Spleen (tissue), 13 donors: ENCODE measurements at places on chromosomes 1 and 21.

- no peak for DNase-seq
These were observed 179.2 kb upstream of the LMO4 start for GRCh38 chr1:87149241-87150041.

DNA sequence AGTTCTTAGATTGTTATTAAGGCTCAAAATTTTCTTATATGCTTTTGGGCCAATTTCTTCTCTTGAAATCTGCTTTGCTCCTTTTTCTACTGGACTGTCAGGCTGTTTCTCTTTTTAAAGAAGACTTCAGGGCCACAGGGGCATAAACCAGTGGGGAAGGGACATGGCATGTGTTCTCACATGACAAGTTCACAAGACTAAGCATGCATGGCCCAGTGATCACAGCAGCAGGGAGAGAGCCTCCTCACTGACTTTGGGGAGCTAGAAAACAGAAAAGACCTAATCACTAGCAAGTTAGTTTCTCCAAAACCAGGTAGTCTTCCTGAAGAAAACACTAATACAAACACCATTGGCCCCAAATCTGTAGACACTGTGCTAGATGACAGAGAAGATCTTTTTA, 64.8 kb downstream of the RAB3GAP2 start:
- no peak for DNase-seq

DNA sequence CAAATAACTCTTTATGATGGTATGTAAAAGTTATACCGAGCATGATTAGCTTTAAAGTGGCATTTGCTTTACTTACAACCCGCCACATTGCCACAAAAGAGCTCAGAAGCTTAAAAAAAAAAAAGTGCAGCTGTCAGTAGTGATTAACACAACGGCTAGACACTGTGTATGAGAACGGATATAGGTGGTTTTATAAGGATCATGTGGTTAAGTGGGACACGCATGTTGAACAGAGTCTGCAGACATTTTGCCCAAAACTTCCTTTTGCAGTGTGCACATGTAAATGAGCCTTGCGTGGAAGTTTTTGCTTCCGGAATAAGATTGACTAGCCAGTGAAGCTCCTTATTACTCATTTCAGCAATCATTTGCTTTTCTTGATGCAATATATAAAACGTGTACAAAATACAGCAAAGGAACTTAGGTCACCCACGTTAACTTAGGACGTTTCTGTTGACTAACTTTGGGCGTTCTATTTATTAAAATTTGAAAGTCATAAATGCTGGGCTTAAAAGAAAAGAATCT, 58.7 kb upstream of the RGS1 start:
- no peak for DNase-seq

DNA sequence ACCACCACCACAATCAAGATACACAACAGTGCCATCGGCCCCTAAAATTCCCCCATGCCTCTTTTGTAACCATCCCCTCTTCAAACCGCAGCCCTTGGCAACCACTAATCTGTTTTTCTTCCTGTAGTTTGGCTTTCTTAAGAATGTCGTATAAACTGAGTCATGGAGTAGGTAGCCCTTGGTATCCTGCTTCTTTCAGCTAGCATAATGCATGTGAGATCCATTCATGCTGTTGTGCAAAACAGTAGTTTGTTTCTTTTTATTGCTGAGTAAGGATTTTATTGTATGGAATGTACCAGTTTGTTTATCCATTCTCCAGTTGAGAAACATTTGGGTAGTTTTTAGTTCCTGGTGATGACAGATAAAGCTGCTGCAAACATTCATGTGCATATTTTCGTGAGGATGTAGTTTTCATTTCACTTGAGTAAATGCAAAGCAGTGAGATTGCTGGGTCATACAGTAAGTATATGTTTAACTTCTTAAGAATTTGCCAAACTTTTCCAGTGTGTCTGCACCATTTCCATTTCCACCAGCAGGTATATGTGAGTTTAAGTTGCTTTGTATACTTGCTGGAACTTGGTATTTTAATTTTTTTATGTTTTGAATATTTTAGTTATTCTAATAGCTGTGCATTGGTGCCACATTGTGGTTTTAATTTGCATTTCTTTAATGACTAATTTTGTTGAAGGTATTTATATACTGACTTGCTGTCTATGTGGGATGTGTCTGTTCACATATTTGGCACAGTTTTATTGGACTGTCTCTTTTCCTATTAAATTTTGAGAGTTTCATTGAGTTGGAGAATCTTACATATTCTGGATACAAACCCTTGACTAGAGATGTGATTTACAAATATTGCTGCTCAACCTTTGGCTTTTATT, 148.4 kb upstream of the MAP1LC3C start:
- DNase-seq: no peak

- no peak for DNase-seq
These were observed 11.7 kb upstream of the RNF2 start for GRCh38 chr1:185033686-185034085.

GRCh38 chr1:229127301-229127700, 143.6 kb upstream of the RAB4A start:
- DNase-seq: no peak

DNA sequence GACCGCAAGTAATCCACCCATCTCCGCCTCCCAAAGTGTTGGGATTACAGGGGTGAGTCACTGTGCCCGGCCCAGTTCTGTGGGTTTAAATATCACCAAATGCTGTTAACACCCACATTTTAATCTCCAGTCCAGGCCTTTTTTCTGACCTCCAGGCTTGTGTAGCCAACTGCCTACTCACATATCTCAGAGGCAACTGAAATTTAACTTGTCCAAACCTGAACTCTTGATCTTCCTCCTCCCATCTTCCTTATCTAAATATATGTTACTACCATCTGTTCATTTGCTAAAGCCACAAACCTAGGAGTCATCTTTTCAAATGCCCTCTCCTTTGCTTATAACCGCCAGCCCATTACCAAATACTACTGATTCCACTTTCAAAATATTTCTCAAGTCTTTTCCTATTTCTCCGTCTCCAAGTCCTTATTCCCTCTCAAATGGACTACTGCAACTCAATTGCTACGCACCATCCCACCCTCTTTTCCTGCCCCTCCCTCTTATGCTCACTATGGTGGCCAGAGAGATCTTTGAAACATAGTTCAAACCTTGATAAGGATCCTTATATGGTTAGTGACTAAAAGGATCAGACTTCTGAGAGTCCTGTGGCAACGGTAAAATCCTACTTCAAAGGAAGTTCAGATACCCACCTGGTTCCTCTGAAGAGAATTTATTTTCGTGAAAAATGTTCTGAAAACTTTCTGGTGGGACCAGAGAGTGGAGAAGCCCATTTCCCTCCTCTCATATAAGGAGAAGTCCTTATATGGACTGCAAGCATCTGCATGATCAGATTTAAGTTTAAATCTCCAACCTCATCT, 78.5 kb upstream of the CDC42BPA start:
- DNase-seq: no peak

- DNase-seq: no peak
These were observed 288.5 kb upstream of the RUNX1 start for GRCh38 chr21:35337573-35337972.

DNA sequence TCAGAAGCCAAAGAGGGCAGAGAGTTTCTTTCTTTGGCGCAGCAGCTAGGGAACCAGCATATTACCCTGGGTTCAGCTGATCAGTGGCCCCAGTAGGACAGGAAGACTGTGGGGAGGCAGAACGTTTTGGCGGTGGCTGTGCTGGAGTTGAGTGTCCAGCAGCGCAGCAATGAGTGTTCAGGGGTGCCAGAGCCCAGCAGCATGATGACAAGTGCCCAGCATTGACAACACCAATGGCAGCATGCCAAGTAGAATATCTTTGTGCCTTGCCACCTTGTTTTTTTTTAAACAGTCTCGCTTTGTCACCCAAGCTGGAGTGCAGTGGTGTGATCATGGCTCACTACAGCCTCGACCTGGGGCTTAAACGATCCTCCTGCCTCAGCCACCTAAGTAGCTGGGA, 106.7 kb upstream of the CDC42BPA start:
- no peak for DNase-seq

DNA sequence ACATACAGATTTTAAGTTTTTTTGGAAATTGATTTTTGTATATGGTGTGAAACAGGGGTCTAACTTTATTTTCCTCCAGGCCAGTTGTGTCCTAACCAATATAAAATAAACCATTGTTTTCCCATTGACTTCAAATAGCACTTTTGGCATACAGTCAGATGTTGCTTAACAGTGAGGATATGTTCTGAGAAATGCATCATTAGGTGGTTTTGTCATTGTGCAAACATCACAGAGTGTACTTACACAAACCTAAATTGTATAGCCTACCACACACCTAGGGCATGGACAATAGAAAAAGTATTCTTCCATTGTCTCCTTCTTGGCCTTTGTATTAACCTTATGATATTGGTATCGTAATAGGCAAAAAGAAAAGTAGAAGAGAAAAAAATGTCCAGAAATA, 37.4 kb upstream of the DISP1 start:
- DNase-seq: no peak

DNA sequence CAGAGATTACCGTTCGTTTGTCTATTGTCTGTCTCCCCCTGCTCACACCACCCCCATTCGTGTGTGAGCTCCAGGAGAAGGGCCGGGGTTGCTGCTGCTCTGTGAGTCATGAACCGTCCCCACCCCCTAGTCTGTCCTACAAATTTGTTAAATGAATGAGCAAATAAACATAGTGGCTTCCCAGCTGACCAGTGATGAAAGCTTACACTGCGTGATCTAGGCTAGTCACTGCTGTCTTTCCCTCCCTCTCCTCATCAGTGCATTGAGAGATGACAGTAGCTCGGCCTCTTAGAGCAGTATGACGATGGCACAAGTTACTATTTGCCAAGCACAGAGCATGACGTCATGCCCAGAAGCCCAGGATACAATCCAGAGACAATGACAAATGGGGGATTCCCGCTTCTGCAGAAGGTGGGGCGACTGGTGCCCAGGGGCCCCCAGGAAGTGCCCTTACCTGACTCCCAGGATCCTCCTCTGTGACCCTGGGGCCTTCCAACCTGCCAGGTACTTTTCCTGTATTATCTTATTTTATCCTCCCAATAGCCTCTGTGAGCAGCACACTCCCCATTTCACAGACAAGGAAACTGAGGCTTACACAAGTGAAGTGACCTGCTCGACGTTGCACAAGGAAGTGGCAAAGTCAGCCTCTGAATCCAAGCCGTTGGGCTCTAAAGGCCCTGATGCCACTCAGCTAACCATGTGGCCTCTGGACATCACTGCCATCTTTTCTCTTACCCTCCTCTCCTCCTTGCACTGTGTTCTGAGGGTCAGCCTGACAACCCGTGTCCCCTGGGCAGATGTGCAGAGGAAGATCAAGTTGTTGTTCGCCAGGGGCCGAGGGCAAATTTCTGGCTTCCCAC, 8.6 kb upstream of the EPHA2 start:
- DNase-seq: no peak

- no peak for DNase-seq
These were observed 49.1 kb upstream of the GNG12 start for GRCh38 chr1:67882196-67882958.

DNA sequence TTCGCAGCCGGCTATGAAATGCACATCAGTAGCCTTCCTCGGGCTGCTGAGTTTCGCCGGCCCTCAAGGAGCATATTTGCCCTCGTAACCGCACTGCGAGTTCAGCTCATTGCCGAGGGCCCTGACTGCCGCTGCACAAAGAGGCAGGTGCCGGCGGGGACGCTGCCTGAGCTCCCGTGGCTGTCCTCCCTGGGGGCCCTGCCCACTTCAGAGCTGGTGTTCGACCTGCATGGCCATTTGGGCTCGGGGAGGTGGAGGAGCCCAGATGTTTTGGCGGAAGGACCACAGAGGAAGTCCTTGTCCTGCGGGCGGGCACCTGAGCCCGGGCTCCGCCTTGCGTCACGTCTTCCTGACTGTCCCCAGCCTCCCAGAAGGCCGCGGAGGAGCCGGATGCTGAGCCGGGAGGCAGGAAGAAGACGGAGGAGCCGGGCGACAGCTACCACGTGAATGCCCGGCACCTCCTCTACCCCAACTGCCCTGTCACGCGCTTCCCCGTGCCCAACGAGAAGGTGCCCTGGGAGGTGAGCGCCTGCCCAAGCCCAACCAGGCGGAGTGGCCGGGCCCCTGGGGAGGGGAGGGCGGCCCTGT, 29.9 kb upstream of the LRRC3 start:
- DNase-seq: peak; percentile 77

GRCh38 chr21:42848932-42849758, 30.2 kb downstream of the WDR4 start:
- DNase-seq: peak; percentile 68

- DNase-seq: no peak
These were observed 417.0 kb downstream of the PTBP2 start for GRCh38 chr1:97138515-97139032.

DNA sequence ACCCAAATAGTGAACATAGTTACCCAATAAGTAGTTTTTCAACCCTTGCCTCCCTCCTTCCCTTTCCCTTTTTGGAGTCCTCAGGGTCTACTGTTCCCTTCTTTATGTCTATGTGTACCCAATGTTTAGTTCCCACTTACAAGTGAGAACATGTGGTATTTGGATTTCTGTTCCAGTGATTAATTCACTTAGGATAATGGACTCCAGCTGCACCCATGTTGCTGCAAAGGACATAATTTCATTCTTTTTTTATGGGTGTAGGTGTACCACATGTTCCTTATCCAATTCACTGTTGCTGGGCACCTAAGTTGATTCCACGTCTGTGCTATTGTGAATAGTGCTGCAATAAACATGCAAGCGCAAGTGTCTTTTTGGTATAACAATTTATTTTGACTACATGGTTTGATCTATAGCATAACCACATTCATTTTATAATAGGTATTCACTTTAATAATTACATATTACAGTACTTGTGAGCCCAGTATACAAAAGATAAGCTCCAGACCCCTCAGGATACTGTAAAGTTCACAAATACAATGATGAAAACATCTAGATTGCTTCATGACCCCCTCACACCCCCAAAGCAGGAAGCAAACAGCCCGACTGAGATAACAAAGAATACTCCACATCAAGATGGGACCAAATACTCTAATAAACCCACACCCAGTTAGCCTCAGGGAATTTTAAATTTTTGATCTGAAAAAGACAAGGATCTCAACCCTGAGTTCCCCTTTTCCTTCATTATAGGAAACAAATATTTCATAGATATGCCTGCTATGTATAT, 45.3 kb downstream of the PUM1 start:
- no peak for DNase-seq

- DNase-seq: peak; percentile 81
These were observed 829 bp downstream of the PEA15 start for GRCh38 chr1:160206036-160206389.

GRCh38 chr1:58814251-58815068, 30.6 kb upstream of the JUN start:
- DNase-seq: peak; percentile 90

DNA sequence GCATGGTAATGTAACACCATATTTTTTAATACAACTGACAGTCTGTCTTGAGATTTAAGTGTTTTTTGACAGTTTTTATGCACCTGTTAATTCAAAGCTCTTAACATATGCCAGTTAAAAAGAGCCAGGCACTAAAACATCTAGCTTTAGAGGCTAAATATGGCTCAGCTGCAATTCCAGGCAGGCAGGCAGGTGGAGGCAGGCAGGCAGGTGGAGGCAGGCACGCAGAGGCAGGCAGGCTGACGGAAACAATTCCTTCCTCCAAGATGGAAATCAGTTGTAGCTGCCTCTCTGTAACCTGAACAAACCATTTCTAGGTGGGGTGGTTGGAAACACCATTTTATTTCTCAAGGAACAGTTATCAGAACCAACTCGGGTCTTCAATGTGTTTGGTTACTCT, 51.2 kb downstream of the GORAB start:
- DNase-seq: no peak

- no peak for DNase-seq
These were observed 1.4 kb upstream of the SOD1 start for GRCh38 chr21:31658053-31658452.

- DNase-seq: no peak
These were observed 16.6 kb downstream of the BCAN start for GRCh38 chr1:156658496-156658895.
